Esophagus squamous epithelium (tissue), 5 donors: ENCODE measurements at places on chromosomes 16 and 17.

DNA sequence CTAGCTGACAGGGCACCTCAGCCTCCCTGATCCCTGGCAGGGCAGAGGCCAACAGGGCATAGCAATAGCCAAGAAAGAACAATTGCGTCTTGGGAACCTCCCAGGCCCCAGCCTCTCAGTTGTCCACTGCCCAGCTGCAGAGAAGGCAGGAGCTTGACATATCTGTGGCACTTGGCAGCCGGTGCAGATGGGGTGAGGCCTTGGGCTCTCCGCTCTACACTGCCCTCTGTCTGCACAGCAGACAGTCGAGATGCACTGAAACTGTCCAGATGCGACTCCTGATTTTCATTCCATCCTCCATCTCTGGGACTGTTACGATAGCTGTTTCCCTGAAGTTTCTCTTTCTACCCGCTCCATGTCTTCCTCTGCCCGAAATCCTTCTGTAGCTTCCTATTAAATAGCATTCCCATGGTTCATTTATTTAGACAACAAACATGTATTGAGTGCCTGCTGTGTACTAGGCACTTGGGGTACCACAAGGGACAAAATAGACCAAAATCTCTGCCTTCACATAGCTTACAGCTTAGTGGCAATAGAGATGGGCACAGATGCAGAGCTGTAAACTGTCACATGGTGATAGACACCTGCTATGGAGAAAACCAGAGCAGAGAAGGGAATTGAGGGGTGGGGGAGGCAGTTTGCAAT, 3.3 kb downstream of the POLR3E start:
- DNase-seq: no peak

GRCh38 chr17:13212860-13213259, 195.0 kb upstream of the ELAC2 start:
- DNase-seq: no peak

DNA sequence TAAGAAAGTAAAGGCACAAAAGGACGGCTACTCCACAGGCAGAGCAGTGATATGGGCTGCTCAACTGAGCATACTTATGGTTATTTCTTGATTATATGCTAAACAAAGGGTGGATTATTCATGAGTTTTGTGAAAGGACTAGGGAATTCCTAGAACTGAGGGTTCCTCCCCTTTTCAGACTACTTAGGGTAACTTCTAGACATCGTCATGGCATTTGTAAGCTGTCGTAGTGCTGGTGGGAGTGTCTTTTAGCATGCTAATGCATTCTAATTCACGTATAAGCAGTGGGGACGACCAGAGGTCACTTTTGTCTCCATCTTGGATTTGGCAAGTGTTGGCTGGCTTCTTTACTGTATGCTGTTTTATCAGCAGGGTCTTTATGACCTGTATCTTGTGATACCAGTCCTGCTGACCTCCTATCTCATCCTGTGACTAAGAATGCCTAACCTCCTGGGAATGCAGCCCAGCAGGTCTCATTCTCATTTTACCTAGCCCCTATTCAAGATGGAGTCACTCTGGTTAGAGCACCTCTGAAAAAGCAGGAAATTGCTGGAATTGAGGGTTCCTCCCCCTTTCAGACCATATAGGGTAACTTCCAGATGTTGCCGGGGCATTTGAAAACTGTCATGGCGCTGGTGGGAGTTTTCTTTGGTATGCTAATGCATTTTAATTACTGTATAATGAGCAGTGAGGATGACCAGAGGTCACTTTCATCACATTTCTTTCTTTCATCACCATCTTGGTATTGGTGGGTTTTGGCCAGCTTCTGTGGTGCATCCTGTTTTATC, 388.5 kb downstream of the XYLT1 start:
- no peak for DNase-seq

GRCh38 chr16:75063549-75064088, 53.0 kb downstream of the LDHD start:
- no peak for DNase-seq

- no peak for DNase-seq
These were observed 161.5 kb downstream of the C16orf78 start for GRCh38 chr16:49534901-49535610.

DNA sequence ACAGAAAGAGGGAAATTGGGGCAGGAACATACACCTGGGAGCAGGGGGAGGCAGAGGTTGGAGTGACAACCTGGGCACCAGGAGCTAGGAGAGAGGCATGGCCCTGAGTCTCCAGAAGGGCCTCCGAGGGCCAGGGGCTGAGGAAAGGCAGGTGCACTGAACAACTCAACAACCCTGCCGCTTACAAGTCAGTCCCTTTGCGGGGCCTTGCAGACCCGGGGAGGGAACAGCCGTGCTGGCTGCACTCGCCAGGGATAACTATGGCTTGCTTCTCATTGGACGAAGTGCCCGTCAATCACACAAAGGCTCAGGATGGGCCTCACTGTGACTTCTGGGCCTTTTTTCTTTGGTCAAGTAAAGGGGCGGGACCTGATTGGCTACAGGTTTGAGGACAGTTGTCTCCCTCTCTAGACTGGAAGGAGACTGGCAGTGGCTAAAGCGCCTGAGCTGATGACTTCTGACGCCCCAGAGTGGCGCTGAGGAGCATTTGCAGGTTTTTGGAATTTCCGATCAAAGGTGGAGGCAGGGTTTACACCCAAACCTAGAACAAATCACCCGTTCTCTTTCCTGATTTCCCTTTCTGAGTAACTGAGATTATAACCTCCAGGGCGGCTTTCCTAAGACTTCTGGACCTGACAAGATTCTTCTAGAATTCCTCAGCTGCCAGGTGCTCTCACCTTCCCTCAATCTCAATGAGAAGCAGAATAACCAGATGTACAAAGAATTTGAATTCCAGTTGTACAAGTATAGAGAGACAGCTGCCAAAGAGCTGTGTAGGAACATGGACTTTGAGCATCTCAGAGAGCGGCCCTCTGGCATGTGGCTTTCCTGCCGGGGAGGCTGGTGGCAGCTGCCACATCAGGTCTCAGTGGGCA, 27.6 kb upstream of the ST6GALNAC2 start:
- DNase-seq: no peak

GRCh38 chr17:74148901-74149596, 54.4 kb upstream of the RPL38 start:
- DNase-seq: no peak

DNA sequence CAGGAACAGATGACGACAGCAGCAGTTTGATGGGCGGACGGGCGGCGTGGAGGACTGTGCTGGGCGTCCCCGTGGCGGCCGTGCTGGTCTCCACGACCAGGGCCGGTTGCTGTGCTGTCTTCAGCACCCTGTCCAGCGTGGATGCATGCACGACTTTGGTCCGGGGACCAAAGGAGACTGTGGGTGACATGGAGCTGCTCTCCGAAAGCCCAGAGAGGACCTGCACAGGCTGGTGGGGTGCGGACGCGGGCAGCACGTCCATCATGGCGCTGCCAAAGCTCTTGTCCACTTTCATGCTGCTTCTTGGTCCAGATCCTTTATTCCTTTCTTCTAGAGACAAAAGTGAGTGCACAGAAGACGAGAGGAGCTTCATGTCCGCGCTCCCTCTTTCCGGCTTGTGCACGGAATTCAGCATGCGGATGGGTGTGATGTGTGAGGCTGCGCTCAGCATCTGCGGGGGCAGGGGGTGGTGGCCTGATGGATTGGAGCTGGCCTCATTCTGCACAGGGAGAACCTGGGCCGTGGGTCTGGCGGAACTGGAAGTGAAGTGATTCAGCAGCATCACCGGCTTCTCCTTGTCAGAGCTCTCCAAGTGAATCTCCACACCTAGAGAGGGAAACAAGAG, 20.3 kb downstream of the MAP1LC3B start:
- DNase-seq: no peak

- no peak for DNase-seq
These were observed 85.8 kb downstream of the SOCS1 start for GRCh38 chr16:11170201-11170600.

GRCh38 chr17:39695089-39695474, 4.8 kb upstream of the ERBB2 start:
- no peak for DNase-seq

GRCh38 chr17:47840001-47840741, 902 bp downstream of the SCRN2 start:
- no peak for DNase-seq

- DNase-seq: no peak
These were observed 10.7 kb upstream of the EPOP start for GRCh38 chr17:38685491-38685890.

DNA sequence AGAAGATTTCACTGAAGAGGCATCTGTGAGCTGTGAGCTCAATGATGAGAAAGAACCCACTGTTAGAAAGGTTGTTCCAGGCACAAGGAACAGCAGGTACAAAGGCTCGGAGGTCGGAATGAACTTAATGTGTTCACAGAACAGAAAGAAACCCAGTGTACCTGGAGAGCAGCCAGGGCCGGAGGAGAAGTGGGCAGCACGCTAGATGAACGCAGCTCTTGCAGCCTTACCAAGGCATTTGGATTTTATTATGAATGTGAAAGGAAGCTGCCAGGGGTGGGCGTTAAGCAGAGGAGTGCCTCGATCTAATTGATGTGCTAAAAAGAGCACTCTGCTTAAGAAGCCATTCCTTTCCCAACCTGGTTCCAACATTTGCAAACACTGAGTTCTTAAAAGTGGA, 19.0 kb downstream of the EEF2K start:
- DNase-seq: no peak

DNA sequence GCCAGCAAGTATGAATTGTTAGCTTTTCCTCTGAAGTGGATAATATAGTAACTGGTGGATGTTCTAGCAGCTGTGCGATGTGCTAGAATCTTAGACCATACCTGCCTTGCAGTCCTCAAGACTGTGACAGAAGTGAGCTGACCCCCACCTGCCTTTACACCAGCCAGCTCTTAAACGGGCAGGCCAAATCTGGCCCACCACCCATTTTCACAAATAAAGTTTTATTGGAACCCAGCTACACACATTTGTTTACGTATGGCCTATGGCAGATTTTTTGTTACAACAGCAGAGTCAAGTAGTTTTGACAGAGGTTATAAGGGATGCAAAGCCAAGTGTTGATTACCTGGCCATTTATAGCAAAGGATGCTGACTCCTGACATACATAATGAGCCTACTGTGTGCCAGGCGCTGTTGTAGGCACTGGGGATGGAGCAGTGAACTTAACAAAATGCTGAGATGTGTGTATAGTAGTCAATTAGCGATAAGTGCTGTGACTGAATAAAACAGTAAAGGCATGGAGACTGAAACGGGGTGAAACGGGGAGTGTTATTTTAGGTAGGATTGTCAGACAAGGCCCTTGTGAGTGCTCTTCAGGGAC, 79.0 kb downstream of the MSI2 start:
- no peak for DNase-seq

DNA sequence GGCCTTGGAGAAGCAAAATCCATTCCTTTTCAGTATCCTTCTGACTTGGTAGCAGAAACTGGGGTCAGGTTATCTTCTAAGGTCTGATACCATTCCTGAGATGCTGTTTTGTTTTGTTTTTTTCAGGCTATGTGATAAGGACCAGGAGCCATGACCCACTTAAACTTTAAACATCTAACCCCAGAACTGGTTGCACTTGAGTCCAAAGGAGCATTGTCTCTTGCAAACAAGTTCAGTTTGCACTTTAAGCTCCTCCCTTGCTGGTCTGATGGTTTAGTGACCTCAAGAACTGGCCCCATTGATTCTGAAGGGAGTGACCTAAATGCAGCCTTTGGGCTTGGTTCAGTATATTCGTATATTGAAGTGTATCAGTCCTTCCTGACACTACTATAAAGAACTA, 75.2 kb downstream of the ERCC4 start:
- no peak for DNase-seq

GRCh38 chr16:17921357-17921978, 415.1 kb downstream of the NPIPA8 start:
- DNase-seq: no peak
